ENCODE measurements at places on chromosomes 3 and 15. TPM values are rescaled to one million over a fixed set of nuclear protein-coding genes. Genes with fewer than 3 reads are reported as not detected.

The IGSF10 gene
- not detected for polyA plus RNA-seq

- no peak for DNase-seq
Observed at GRCh38 chr3:19811689-19812088, 122.3 kb downstream of the EFHB start.

- DNase-seq, result peak; percentile 4
Observed at GRCh38 chr3:183085634-183086390, 13.5 kb downstream of the MCCC1 start.

DNA sequence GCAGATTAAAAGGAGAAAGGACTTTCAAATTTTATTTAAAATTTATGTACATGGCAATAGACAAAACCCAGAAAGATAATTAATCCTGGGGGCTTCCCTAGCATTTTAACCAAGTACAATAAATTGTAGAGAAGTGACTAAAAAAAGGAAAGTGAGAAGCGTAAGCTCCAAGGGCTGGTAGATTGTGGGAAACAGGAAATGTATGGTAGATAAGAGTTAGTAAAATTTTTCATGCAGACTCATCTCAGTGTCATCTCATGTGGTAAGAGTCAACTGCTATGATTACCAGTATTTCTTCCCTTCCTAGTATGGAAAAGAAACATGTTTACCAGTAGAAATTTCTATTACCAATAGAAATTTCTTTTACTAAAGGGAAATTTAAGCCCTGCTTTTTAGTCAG lies 464.3 kb upstream of the AGTR1 start:
- DNase-seq, result no peak

DNA sequence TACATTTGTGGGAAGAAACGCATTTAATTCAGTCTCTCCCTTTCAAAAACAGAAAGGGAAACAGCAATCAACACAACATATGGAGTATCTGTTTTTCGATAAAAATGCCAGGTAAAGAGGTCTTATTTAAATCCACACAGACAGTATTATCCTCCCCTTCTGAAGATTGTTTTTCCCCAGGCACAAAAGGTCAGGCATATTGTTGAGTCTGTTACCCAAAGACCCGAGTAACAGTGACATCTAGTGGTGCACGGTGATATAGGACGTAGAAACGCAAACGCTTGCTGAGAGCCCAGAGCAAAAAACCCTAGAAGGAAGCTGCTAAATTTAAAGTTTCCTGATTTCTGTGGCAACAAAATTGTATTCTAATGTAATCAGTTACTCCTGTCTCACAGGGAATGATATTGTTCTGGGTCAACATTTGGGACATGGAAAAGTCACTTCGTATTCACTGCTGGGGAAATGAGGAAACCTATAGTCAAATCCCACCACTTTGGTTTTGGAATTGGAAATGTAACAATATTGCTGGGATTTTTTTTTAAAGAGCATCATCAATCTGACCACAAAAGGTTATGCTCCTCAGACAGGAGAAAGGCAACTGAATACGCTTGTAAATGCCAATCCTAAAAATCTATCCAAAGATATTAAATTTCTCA lies 312.7 kb upstream of the CCDC54 start:
- peak; percentile 59 for DNase-seq

The LYZL4 gene
- not detected for polyA plus RNA-seq

DNA sequence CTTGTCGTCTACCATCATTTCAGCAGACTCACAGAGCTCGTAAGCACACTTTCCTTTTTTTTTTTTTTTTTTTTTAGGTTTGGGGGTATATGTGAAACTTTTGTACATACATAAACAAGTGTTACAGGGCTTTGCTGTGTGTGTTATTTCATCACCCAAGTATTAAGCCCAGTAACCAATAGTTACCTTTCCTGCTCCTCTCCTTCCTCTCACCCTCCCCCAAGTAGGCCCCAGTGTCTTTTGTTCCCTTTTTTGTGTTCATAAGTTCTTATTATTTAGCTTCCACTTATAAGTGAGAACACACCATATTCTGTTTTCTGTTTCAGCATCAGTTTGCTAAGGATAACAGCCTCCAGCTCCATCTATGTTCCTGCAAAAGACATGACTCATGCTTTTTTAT lies 746.8 kb downstream of the GRM7 start:
- DNase-seq, result no peak

The AAGAB gene
- 44.3 TPM for polyA plus RNA-seq

The NPTN gene
- 36.6 TPM for polyA plus RNA-seq
